ENCODE measurements at places on chromosomes 7 and 10.

DNA sequence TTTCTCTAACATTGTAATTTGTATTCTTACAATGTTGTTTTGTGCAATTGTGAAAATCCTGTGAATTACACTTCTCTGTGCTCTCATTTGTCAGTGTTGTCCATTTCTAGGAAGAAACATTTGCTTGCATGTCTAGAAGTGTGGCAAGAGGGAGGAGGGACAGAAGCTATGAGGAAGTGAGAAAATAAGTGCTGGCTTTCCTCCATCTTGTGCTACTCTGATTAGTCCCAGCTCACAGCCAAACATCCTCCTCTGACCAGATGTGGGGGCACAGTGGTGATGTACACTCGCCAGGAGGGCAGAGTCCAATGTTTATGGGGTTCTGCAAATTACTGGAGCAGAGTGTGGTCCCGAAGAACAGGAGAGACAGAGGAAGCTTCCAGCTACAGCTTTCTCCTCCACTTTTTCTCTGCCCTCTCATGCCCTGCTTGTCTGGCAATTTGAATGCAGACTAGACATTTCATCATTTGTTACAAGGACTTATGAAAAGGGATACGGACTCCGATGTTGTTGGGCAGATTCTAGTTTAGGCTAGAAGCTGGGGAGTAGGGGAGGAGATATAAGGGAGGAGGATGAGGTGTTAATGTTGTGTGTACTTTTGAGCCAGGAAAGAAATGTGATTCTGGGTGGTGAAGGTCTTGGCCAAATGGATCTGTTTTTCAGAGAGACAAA is 131.0 kb upstream of the C1GALT1 start:
- DNase-seq = peak; percentile 2

- DNase-seq = no peak
These were observed 20.5 kb upstream of the TNS3 start for GRCh38 chr7:47602272-47603004.

GRCh38 chr10:15237351-15237750 is 68.9 kb upstream of the NMT2 start:
- DNase-seq = peak; percentile 74

DNA sequence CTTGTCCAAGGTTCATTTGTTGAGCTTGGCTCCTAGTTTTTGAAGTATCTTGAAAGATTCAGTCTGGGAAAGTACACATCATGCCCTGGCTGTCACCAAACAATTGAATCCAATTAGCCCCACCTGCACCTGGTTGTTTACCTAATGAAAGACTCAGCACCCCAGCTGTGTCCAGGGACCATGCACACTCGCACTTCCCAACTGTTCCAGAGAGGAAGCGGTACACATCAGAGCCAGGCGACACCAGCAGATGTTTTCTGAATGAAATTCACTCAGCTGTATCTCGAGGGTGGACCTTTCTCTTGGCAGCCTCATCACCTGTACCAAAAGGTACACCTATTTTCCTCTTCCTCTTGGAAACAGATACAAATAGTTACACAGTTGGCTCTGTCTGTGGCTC is 216.4 kb upstream of the LRGUK start:
- no peak for DNase-seq

DNA sequence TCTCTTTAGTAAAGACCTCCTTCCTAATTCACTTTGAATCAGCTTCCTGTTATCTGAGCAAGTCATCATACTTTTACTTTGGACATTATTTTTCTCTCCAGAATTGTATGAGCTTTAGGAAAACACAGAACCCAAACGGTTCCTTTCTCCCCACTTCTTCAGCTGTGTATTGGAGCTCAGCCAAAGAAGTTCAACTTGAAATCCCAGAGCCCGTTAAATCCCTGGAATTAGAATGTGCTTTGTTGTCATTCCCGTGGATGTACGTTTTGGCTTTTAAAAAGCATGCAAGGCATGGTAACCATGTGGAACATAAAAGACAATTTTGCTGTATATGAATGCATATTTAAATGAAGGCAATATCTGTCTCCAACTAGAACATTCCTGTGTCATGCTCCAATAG is 46.6 kb downstream of the AGMO start:
- DNase-seq = peak; percentile 33

GRCh38 chr7:148986742-148987009 is 41.6 kb downstream of the PDIA4 start:
- DNase-seq = no peak

- DNase-seq = no peak
These were observed 785.4 kb downstream of the IPMK start for GRCh38 chr10:57482259-57482658.

DNA sequence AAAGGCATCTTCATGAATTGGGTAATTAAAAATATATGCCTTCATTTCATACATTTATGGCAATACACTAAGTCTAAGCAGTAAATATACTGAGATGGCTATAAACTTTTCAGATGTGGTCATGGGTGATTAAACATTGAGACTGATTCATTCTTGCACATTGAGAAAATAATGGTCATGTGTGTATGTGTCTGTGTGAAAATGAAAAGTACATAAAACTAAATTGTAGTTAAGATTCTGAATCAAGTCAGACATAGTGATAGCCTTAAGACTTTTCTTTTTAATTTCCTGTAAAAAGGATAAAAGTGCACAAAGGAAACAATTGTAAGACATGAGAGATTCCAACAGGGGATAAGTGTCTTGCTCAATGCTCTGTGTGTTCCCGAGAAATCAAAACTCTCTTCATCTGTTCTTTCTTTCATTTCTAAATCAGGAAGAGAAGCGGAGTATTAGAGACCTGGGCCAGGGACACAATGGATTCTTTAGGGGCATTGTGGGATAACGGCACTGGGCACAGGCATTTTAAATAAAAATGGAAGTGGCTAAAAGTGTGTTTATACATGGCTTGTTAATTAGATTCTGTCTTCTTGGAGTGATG is 69.8 kb upstream of the AGR3 start:
- DNase-seq = no peak

- peak; percentile 49 for DNase-seq
These were observed 96.8 kb downstream of the PTEN start for GRCh38 chr10:87960230-87960629.

GRCh38 chr7:29833929-29834328 is 27.6 kb downstream of the WIPF3 start:
- no peak for DNase-seq

DNA sequence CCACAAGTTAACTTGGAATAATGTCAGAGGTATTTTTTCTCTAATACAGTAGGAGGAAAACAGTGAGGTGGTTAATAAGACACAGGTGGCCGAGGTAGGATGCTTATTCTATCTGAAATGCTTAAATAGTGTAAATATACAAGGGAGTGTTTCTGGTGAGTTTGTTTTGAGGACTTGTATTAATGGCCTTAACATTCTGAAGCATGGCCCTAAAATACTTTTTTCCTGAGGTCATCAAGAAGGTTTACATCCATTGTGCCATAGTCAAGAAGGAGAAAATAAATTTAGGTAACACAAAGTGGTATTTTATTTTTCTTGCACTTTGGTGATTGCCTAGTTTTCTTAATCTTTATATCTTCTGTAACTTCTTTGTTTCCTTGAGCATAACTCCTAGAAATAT is 18.8 kb downstream of the GNAI1 start:
- peak; percentile 25 for DNase-seq

- DNase-seq = no peak
These were observed 54.9 kb upstream of the TMEM273 start for GRCh38 chr10:49243139-49243538.

DNA sequence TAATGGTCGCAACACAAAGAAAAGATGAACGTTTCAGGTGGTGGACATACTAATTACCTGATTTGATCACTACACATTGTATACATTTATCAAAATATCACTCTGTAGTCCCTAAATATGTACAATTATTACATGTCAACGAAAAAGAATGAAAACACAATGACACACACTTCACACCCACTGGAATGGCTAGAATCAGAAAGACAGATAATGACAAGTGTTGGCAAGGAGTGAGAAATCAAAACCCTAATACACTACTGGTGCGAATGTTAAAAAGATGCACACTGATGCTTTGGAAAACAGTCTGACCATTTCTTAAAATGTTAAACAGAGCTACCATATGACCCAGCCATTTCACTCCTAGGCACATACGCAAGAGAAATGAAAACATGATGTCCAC is 2.3 kb downstream of the COA1 start:
- DNase-seq = no peak

DNA sequence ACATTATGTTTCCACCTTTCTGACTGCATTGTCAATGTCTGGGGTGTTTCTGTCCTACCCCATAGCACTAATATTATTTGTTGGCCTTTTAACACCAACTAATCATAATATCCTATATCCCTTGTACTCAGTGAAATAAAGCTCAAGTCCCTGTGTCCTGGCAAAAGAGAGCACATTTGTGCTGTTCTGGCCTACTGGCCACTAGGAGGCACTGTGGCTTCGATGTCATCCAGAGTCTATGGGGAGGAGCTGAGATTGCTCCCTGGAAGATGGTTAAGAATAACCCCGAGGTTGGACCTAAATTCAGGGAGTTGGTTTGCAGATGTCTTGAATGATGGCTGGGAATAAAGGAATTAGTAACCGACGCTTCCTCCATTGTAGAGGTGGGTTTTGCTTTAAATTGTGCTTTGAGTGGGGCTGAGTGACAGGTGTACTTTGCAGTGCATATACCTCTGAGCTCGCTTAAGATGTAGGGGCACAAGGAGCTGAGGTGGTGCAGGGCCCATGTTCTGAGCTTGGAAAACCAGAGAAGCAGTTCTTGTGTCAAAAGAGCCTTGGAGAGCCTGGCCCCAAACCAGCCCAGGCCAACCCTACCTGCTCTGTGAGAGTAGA is 191.2 kb upstream of the PRSS1 start:
- DNase-seq = peak; percentile 43

GRCh38 chr10:131085091-131085860 is 226.2 kb downstream of the TCERG1L start:
- DNase-seq = no peak

GRCh38 chr7:98753989-98754479 is 115.8 kb downstream of the TMEM130 start:
- DNase-seq = peak; percentile 74

GRCh38 chr7:55521917-55522902 is 50.1 kb downstream of the VOPP1 start:
- no peak for DNase-seq

- peak; percentile 35 for DNase-seq
These were observed 77.9 kb downstream of the ARHGAP22 start for GRCh38 chr10:48526846-48527505.

- peak; percentile 71 for DNase-seq
These were observed 9.6 kb downstream of the CCL26 start for GRCh38 chr7:75762350-75762917.

GRCh38 chr7:102913826-102914225 is 1.0 kb downstream of the LRRC17 start:
- no peak for DNase-seq

- DNase-seq = peak; percentile 35
These were observed 69.1 kb downstream of the INPP5A start for GRCh38 chr10:132606536-132607316.

- DNase-seq = no peak
These were observed 20.5 kb upstream of the AOC1 start for GRCh38 chr7:150831851-150832250.

DNA sequence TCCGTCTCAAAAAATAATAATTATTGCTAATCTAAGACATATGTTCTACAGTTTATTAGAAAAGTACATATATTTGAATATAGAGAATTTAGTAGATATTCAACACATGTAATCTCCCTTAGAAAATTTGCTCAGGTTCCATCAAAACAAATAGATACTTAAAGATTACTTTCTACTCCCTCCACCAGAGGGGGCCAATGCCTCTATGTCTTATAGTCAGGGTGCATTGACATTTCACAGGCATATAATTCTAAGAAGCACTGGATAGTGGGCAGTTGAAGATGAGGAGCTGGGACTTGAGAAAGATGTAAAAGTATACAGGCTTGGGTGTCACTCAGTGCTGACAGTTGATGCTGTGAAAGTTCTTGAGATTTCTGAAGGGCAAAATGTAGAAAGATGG is 301.6 kb upstream of the HPS1 start:
- DNase-seq = peak; percentile 22

DNA sequence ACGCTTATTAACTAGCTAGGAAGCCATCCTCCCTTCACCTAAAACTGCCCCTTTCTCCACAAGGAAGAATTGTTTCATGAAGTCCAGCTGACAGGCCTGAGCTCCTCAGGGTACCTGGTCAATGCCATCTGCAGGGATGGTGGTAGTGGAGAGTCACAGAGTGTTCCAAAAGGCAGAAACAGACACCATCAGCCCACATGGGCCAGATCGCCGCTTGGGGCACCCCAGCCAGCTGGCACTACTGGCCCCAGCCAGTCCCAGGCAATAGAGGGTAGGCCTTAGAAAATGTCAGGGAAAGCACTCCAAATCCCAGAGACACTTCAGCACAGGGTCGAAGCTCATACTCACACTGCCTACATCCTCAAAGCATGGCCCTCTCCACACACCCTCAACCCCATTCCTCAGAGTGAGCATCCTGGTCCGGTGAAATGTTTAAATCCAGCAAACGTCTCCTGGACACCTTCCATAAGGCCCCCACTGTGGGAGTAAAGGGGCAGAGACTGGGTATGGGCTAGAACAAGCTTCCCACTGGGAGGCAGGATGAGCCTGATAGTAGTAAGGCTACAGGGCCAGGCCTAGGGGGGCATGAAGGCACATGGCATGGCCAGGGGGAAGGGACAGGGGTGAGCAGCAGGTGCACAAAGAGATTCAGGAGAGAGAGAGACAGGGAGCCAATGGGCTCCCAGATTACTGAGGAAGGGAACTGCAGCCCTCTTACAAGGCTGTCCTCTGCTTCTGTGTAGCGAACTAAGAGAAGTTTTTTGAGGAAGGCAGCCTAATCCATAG is 1.9 kb downstream of the LRRC20 start:
- no peak for DNase-seq

- DNase-seq = peak; percentile 43
These were observed 140.0 kb upstream of the NRBF2 start for GRCh38 chr10:62993121-62993520.

- DNase-seq = no peak
These were observed 52.0 kb downstream of the EGFR start for GRCh38 chr7:55070854-55071253.

- DNase-seq = no peak
These were observed 147.1 kb downstream of the LRRC4 start for GRCh38 chr7:127884066-127884559.

GRCh38 chr10:118586911-118587310 is 8.5 kb downstream of the PRLHR start:
- no peak for DNase-seq

DNA sequence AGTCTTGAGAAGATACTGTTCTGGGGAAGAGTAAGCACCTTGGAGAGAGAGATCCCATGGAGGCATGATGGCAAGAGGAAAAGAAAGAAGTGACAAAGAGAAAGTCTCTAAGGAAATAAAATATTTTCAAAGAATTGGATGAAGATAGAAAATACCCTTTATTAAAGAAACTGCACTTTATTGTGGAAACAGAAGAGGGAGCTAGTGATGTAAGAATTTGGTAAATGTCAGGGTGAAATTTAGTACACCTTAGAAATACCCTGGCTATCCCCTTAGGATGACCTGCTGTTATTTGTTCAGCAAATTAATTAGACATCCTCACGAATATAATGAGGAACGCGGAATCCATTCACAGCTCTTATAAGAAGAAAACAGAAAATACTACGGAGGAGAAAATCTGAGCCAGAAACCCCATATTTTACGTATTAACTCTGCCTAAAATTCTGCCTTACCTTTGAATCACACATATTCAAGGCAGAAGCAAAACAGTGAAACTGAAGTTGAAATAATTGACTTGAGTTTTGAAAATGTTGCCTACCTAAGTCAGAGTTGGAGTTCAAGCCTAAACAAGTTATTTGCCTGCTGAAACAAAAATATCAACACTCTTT is 90.7 kb downstream of the TFPI2 start:
- peak; percentile 48 for DNase-seq

- peak; percentile 72 for DNase-seq
These were observed 41.1 kb downstream of the ZC3HC1 start for GRCh38 chr7:130009848-130010688.
